ENCODE measurements at places on chromosomes 11 and 22. TPM values are rescaled to one million over a fixed set of nuclear protein-coding genes. Genes with fewer than 3 reads are reported as not detected.

The TSSK2 gene
- not detected for total RNA-seq

The ANGPTL5 gene
- 0.28 TPM for total RNA-seq

The PHLDB1 gene
- total RNA-seq = 99.7 TPM

The GUCD1 gene
- 167 TPM for total RNA-seq

The NRXN2 gene
- 7.5 TPM for total RNA-seq

The GLB1L3 gene
- not detected for total RNA-seq

The MS4A6A gene
- not detected for total RNA-seq

All from regular cardiac myocyte (primary cell).